CD8-positive, alpha-beta memory T cell (primary cell): ENCODE measurements at places on chromosomes 7 and 10.

- no peak for DNase-seq
Observed at GRCh38 chr10:112701211-112701877, 248.7 kb upstream of the TCF7L2 start.

- no peak for DNase-seq
Observed at GRCh38 chr7:104179178-104179577, 28.6 kb downstream of the ORC5 start.

- no peak for DNase-seq
Observed at GRCh38 chr7:22200238-22200637, 156.7 kb downstream of the RAPGEF5 start.

DNA sequence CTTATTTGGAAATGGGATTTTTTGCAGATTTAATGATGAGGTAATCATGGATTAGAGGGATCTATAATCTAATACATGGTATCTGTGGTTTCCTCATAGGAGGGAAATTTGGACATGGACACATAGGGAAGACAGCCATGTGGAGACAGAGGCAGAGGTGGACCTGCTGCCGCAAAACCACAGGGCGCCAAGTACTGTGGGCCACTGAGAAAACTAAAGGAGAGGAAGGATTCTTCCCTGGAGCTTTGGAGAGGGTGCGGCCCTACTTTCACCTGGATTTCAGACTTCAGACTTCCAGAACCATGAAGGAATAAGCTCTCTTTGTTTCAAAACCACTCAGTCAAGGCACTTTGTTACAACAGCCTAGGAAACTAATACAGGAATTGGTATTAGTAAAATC is 149.4 kb upstream of the AKR1E2 start:
- DNase-seq, result no peak

GRCh38 chr7:112084520-112084971 is 121.7 kb downstream of the DOCK4 start:
- no peak for DNase-seq

- no peak for DNase-seq
Observed at GRCh38 chr7:75699993-75700392, 38.7 kb downstream of the HIP1 start.

- no peak for DNase-seq
Observed at GRCh38 chr10:6766131-6766801, 186.2 kb upstream of the PRKCQ start.

DNA sequence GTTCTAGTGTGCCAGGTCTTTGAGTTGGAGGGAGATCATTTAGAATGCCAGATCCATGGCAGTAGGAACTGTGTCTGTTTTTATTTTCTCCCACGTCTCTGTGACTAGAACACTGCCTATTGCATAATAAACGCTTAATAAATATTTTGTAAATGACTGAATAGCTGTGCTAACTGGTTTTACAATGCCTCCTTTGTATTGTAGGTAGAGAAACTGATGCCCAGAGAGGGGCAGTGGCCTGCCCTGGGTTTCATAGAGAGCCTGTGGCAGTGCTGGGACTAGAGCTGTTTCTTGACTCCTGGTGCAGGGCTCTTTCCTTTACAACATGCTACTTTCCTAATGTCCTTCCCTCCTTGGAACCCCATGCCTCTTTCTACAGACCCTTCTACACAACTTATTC is 2.5 kb downstream of the TAS2R5 start:
- no peak for DNase-seq

GRCh38 chr10:115026056-115026745 is 67.0 kb upstream of the ATRNL1 start:
- no peak for DNase-seq

DNA sequence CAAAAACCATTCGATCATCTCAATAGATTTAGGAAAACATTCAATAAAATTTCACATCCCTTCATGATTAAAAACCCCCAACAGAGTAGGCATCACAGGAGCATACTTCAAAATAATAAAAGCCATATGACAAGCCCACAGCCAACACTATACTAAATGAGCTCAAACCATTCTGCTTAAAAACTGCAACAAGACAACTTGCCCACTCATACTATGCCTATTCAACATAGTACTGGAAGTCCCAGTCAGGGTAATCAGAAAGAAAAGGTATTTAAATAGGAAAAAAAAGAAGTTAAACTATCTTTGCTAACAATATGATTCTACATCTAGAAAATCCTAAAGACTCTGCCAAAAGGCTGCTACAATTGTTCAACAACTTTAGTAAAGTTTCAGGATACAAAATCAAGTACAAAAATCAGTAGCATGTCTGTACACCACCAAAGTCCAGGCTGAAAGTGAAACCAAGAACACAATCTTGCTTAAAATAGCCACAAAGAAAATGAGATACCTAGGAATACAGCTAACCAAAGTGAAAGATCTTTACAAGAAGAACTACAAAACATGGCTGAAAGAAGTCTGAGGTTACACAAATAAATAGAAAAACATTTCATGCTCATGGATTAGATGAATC is 882.6 kb downstream of the GRM8 start:
- DNase-seq, result no peak

GRCh38 chr7:99126921-99127553 is 16.9 kb downstream of the SMURF1 start:
- DNase-seq, result no peak
